ENCODE measurements at places on chromosomes 16 and 17.
A peak's percentile ranks its signal among the peaks of the same experiment; 100 is the strongest.

- DNase-seq: no peak
Observed at GRCh38 chr17:5248821-5249479, 14.3 kb upstream of the SCIMP start.

DNA sequence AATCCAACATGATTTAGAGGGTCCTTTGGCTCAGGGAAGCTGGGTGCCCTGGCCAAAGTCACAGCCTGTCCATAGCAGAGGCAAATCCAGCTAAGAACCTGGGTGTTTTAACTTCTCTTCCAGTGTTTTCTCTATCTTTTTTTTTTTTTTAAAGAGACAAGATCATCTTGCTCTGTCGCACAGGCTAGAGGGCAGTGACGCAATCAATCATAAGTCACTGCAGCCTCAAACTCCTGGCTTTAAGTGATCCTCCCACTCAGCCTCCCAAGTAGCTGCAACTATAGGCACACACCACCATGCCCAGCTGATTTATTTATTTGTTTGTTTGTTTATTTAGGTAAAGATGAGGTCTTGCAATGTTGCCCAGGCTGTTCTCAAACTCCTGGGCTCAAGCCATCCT lies 14.8 kb upstream of the GRIN2A start:
- DNase-seq: no peak

- no peak for DNase-seq
Observed at GRCh38 chr17:44233582-44233981, 14.1 kb upstream of the UBTF start.

DNA sequence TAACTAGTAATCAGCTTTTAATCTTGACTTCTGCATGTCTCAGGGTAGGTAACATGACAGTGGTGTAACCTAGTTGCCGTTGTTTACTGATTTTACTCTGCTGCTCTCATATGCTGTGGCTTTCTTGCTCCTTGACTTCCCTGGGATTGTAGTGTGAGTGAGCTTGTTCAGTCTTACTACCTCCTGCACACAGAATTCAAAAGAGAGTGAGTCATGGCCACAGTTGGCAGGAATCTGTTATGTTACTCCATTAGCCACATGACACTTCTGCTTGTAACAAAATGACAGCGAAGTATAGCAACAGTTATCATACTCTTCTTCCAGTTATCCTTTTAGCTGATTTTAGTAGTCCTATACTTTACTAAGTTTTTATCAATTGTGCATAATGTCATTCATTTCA lies 18.8 kb downstream of the TNRC6A start:
- peak; percentile 95 for DNase-seq

GRCh38 chr16:5333991-5334390 lies 236.4 kb upstream of the EEF2KMT start:
- DNase-seq: peak; percentile 45

DNA sequence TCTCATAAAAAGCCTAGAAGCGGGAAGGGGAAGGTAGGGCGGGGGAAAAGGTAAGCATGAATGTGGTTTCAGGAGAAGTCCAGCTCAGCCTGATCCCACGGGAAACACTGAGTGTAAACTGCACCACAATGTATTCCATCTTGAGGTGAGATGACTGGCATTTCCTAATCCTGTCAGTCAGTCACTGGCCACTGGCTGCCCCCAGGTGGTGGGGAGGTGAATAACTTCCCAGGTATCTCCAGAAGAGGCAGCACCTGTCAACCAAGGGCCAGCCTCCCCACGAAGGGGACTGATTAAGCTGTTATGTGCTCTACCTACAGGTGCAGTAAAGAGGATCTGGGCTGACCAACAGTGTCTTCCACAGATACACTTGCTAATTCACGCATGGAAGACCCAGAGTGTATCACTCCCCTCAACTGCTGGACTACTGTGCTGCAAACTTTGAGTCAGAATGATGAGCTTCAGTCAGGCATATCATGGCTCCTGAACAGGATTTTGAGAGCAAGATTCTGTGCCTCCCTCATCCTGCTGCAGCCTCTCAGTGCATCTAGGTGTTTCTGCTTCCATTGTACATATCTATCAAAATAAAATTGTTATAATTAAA lies 108.5 kb upstream of the CCL2 start:
- no peak for DNase-seq

GRCh38 chr17:56217921-56218320 lies 64.6 kb downstream of the ANKFN1 start:
- DNase-seq: no peak

DNA sequence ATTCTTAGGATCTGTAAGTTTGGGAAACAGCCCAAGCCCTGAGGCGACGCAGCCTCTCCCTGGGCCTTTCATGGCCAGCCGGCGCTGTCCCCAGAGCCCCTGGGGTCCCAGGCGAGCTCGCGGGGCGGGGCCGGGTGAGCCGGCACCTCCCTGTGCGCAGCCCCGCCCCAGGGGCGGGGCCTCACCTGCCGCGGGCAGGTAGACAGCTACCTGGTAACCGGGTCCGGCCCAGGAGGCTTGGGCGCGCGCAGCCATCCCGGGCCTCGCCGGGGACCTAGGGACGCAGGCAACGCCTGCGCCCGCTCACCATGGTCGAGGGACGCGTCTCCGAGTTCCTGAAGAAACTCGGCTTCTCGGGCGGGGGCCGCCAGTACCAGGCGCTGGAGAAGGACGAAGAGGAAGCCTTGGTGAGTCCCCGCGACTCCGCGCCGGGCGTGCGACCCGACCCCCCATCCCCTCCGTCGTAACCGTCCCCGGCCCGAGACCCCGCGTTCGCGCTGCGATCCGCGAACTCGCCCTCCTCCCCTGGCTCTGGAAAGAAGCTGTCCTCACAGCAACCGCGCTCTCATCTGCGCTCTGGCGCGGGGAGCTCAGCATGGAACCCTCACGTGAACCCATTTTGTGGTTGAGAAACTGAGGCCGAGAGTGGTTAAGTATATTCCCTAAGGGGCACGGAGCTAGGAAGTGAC lies at the start of gene ATP2C2:
TSS of gene ATP2C2 (plus strand) at position 231 of the 689 bp plus-strand sequence. CDS start at position 309, 78 bp downstream.
- no peak for DNase-seq

GRCh38 chr17:21679256-21680146 lies 12.8 kb upstream of the KCNJ18 start:
- DNase-seq: no peak

GRCh38 chr16:88747588-88748301 lies 37.3 kb downstream of the PIEZO1 start:
- no peak for DNase-seq

DNA sequence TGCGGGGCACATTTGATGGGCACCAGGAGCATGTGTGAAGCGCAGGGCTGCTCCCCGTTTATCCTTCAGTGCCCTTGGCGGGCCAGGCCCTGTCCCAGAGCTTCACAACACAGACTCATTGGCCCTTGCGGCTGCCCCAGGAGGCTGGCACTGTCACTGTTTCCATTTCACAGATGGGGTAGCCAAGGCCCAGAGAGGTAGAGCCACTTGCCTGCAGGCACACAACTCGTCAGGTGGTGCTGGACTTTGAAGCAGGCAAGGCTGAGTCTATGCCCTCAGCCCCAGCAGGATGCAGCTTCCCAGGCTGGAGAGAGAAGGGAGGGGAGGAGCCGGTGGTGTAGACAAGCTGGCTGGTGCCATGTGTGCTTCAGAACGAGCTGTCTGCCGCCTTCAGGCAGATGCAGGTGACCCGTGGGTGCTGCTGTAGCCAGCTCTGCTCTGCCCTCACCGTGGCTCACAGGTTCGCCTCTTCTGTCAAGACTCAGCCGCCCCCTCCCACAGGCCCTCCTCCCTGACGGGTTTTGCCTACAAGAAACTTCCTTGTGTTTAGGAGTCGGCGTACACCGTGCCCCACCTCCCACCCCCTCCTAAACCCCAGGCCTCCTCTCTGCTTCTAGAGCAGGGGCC lies 232.3 kb upstream of the CIBAR2 start:
- DNase-seq: no peak

- peak; percentile 15 for DNase-seq
Observed at GRCh38 chr17:53516636-53517035, 306.1 kb upstream of the KIF2B start.

DNA sequence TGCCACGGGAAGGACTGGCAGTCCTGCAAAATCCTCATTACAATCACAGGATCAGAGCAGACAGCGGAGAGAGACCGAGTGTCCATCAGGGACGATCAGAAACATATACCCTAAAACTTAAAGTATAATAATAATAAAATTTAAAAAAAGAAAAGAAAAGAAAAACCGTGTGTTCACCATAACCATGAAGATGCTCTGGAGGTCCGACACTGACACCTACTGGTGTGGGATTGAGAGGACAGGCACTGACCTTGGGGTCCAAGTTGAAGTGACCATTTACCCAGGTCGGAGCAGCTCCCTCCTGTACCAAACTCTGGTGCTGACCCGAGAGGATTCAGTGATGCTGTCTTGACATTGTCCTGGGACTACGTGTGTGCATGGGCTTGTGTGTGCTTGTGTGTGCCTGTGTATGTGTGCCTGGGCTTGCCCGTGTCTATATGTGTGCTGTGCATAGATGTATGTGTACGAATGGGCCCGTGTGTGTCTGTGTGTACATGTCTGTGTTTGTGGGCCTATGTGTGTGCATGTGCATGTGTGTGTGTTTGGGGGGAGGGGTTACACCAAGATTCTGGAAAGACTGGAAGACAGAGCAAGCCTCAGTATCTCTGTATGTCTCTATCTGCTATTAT lies 10.0 kb upstream of the CD300LD start:
- no peak for DNase-seq

- DNase-seq: no peak
Observed at GRCh38 chr17:32264140-32264799, 1.4 kb upstream of the RHBDL3 start.

- peak; percentile 91 for DNase-seq
Observed at GRCh38 chr16:20899071-20899470, 1.1 kb downstream of the DCUN1D3 start.

GRCh38 chr16:52649870-52650269 lies 102.9 kb upstream of the TOX3 start:
- no peak for DNase-seq

- DNase-seq: no peak
Observed at GRCh38 chr16:86277221-86277620, 233.1 kb upstream of the FOXF1 start.

DNA sequence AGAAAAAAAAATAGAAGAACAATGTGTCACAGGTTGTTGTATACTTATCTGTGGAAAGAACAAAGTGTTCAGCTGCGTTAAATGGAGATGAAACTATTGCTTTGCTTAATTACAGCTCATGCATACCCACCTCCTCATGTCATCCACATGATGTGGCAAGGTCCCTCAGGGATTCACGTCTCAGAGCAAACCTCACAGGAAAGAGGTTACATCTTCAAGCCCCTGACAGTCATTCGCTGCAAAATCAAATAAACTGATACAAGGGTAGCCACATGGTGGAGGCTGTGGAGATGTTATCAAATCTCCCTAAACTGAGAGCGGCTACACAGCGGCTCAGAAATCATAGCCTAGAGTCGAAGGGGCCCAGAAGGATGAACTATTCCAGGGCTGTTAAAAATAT lies 21.1 kb downstream of the GINS3 start:
- DNase-seq: no peak

DNA sequence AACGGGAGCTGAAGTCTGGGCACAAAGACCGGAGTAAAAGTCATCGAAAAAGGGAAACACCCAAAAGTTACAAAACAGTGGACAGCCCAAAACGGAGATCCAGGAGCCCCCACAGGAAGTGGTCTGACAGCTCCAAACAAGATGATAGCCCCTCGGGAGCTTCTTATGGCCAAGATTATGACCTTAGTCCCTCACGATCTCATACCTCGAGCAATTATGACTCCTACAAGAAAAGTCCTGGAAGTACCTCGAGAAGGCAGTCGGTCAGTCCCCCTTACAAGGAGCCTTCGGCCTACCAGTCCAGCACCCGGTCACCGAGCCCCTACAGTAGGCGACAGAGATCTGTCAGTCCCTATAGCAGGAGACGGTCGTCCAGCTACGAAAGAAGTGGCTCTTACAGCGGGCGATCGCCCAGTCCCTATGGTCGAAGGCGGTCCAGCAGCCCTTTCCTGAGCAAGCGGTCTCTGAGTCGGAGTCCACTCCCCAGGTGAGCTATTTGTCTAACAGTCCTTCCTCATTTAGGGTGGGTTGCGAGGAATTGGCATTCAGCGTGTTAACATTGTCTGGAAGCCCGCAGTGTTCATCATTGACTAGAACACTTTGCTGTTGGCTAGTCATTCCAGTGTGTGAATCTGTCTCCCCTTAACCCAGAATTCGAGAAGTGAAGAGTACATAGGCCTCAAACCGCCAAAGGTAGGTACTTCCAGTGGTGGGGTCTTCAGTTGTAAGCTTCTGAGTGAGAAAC lies 1.5 kb downstream of the CDK12 start:
- DNase-seq: peak; percentile 2

DNA sequence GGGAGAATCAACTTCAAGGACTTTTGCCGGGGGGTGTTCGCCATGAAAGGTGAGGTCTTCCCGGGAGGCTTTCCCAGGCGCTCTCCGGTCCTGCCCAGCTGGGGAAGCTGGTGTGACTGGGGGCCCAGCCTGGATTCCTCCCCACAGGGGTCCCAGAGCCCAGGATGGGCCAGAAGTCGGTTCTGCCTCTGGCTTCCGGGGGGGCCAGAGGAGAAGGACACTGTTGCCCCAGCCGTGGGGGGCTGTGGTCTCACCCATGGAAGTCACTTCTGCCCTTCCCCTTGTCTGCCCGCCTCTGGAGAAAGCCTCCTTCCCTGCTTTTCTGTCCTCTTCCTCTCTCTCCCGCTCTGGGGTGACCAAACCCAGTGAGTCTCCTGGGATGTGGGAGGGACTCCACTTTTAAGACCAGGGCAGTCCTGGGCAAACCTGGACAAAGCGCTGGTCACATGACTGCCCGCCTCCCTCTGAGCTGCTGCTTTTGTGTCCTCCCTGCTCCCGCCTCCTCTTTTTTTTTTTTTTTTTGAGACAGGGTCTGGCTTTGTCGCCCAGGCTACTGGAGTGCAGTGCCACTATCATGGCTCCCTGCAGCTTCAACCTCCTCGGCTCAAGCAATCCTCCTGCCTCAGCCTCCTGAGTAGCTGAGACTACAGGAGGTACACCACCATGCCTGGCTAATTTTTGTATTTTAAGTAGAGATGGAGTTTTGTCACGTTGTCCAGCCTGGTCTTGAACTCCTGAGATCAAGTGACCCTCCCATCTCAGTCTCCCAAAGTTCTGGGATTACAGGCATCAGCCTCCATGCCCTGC lies 40.6 kb downstream of the RAB11FIP4 start:
- no peak for DNase-seq

DNA sequence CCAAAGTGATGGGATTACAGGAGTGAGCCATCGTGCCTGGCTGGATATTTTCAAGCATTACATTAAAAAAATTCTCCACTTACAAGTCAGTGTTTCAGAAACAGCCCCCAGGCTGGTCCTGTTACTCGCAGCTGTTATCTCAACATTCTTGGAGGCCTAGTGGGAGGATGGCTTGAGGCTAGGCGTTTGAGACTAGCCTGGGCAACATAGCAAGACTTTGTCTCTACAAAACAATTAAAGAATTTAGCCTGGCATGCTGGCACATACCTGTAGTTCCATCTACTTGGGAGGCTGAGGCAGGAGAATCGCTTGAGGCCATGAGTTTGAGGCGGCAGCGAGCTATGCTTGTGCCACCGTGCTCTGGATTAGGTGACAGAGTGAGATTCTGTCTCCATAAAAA lies 26.5 kb upstream of the SPNS3 start:
- DNase-seq: no peak

GRCh38 chr17:68085771-68086381 lies 50.3 kb downstream of the KPNA2 start:
- no peak for DNase-seq
